Foreskin melanocyte (primary cell): ENCODE measurements at places on chromosomes 5 and 9.

DNA sequence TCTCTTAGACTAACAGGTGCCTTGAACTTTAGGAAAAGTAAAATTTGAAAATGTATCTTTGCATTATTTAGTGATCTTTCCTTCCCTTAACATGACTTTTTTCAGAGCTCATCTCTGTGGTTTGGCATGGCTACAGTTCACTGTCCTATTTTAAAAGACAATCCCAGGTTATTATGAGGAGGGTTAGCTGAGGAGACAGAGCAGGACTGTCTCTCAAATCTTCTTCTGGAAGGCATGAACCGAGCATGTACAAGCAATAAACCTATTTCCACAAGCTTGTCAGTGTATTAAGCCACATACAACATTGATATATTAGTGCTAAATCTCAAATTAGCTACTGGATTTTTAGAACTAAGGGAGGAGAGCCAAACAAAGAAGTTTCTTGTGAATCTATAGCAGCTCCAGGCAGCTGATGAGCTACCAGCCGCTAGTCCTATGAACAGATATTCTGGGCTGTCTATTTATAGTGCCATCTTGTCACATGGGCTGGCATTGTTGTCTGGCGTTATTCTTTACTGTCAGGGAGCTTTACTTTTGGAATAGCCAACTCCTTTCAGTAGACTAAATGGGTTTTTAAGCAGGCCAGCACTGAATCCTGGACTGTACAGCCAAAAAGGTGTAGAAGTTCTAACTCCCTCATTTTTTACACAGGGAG is 171.2 kb upstream of the ACTBL2 start:
- peak; percentile 92 for DNase-seq

DNA sequence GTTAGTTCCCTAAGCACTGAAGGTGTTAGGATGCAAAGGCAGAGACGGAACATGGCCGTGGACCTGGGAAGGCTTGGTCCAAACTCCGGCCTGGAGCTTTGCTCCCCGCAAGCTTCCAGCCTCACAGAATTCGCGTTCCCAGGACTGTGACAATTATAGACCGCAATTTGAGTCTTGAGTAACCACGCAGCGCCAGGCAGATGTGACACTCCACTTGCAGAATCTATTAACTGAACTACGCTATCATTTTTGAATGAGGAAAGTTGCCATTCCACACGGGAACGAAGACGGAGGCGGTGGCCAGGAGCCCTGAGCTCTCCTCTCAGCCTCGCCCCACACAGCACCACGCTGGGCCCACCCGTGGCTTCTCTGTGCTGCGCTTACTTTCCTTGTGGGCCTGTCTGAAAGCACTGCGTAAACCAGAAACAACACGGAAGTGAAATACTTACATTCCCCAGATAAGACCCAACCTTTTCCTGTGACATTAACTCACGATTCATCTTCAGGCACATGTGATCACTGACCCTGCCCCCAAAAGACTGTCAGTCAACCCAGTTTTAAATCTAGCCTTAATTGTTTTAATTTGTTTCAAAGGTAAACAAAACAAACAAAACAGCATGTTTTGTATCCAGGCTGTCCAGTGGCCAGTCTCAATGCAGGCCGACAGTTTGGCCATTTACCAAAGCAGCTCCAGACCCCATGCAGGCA is 16.1 kb upstream of the COL5A1 start:
- DNase-seq: no peak

- no peak for DNase-seq
Measured at GRCh38 chr5:102483736-102484135, 15.1 kb downstream of the SLCO6A1 start.

- DNase-seq: no peak
Measured at GRCh38 chr5:89230178-89230577, 347.2 kb upstream of the MEF2C start.

DNA sequence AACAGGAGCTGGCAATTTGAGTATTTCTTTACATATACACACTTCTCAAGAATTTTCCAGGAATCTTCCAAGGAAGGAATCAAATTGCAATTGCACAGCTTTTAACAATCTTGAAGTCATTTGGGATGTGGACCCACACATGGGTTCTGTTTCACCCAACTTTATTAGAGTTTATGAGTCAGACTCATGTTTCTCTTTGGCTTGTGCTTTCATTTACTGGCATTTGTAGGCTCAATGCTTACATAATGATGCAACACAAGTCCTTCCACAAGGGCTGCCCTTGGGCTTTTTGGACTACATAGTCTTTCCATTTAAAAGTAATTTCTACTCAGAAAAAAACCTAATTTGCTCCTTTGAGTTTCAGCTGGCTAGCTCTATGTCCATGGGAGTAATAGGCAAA is 4.6 kb upstream of the CDC37L1 start:
- peak; percentile 78 for DNase-seq

- DNase-seq: no peak
Measured at GRCh38 chr5:175655411-175655810, 2.5 kb upstream of the HRH2 start.

DNA sequence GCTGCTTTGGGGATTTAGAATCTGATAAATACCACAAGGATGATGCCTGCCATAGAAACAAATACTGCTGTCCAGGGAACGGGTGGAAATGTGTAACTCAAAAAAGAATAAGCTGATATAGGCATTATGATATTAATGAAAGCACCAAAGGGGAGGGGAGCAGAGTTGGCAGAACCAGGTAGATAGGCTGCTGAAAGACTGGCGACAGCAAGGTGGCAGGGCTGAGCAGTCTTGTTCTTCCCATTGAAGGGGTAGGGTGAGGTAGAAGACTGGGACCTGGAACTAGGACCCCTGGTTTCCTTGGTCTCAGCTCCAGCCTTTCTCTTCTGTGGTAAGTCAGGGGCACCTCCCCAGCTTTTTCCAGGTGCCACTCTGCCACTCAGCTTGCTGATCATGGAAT is 31.4 kb upstream of the TMOD1 start:
- no peak for DNase-seq

DNA sequence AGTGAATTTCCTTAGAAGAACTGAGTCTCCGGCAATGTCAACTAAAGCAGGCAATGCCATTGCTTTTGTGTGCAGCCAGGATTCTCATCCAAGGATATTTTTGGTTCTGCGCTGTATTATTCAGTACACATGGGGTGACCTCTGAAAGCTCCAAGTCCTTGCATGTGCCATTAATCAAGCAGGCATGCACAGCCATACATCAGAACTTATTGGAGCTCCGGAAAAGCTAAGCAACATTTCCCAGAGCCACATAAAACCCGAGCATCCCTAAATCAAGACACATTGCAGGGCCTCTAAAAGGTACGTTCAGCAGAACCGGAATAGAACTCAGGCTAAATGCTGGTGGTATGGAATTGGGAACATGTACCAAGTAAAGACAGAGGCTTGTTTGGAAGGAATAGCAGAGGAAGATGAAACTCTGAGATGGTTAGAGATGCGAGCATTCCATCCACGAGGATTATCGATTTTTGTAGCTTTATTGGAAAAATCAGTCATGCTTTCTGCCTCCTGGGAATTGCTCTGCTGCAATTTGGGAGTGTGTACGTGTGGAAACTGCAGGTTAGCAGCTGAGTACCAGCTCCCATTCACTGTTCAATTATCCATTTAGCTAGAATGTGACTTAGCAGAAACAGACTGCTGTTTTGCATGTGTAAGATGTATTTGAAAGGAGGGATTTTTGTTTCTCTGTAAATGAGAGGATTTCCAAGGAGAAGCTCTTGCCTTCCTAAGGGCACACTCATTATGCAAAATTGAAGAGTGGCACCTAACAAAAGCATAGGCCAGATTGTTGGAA is 143.7 kb upstream of the WWC1 start:
- DNase-seq: no peak

DNA sequence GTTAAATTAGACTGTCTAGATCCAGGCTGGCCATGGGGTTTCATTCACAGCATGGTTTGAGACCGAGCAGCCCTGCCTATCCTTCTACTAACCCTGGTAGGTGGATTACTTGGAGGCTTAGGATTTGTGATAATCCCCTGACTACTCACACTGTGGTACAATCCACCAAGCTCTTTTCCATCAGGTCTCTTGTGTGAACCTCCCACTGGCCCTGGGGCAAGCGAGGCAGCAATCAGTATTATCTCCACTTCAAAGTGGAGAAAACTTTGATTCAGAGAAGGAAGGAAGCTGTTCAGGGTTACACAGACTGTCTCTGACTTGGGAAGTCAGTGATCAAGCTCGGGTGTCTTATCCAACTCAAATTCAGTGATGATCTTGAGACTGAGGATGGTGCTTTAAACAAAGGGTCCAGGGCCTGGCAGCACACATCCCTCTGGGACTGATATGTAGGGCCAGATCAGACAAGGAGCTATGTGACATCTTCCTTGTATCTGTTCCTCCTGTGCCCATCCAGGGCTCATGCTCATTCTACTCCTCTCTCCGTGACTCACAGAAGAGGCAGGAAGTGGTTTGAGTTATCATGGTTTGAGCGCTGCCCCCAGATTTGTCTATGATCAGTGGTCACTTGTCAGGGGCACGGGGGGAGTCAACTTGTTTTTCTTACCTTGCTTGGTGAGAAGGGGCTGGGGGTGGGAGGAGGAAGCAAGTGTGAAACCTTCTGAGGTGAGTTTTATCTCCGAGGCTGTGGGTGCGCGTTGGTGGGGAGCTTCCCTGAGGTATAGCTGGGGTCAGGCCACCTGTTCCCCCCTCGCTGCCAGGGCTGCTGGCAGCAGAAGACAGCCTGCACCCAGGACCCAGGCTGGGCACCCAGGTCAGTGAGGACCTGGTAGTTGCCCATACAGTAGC is 48.6 kb downstream of the RGS3 start:
- no peak for DNase-seq

DNA sequence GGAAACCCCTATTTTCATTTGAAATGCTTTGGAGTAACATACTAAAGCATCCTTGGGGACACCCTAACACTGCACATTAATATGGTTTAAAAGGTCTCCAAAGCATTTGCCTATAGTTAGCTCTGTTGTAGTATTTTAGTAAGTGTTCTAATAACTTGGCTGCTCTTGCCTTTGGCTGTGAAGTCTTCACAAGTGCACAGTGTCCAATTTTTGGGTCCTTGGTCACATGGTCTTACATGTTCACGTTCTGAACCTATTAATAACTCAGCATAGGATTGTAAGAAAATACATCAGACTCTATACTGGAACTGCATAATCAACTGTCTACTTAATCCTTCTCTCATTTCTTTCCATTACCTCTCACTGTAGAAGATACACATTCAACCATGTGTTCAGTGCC is 17.4 kb downstream of the ADAMTS19 start:
- no peak for DNase-seq

DNA sequence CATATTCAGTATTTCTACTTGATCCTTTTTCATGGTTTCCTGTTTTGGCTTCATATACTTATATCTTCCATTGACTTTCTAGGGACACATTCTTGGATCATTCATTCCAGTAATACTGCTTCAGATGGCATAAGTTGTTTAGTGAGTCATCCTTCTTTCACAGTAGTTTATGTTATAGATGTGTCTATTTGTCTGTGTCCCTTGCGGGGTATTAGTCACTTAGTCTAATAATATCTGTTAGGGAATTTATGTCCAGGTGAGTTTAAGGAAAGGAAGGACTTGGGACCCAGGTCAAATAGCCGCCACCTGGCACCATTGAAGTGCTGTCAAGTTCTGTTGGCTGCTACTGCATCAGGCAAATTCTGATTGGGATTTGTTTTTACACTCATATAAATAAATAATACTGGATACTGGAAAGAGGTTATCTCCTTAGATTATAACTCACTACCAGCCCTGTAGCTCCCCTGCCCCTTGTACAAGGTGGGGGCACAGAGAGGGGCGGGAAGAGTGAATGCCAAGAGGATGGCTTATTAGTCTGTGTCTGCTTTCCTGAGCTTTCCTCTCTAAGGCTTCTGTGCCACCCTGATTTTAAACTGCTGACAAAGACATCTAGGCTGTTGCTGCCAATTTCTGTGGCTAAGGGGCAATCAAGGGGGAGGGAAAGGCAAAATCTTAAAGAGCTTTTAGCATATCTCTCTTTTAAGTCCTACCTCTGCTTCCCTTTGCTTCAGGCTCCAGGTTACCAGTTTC is 64.9 kb downstream of the CDC42SE2 start:
- DNase-seq: no peak

DNA sequence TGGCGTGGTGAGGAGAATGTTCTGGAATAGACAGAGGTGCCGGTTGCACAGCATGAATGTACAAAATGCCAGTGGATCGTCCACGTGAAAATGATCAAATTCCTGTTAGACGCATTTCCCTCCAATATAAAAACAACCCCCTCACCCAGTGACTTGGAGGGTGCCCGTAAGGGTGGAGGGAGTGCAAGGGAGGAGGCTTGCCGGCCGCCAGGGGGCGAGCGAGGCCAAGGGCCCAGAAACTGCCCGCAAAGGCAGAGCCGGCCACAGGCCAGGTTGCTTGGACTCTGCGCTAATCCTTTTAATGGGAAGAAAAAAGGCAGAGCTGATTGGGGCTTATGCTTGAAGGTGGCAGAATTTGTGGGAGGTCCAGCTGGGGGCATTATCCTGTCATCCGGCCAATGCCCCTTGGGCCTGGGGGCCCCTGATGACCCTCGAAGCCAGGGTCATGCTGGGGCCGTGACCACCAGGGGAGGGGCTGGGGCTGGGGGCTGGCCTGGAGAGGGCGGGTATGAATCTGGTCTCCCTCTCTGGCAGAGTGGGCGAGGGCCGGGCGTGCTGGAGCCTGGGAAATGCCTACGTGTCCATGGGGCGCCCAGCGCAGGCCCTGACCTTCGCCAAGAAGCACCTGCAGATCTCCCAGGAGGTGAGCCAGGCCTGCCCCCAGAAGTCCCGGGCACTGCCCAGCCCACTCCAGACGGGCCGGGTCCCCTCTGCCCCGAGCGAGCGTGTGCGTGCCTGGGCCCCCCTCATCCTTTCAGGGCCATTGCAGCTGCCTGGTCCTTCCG is 12.0 kb downstream of the GPSM1 start:
- peak; percentile 49 for DNase-seq

DNA sequence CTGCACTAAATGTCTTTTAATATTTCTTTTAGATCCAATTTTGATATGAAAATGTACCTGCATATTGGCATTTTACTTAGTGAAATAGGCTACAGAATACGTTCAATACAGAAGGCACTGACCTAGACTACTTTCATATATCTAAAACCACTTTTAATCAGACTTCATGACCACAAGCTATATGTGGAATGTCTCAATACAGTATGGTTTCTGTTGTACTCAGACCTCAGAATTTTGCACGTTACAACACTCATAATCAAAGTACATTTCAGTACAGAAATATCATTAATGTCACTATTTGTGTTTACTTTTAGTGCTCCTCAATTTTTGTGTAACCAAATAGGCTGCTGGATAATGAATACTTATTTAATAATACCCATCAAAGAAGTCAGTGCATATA is 74.8 kb downstream of the MEF2C start:
- no peak for DNase-seq

DNA sequence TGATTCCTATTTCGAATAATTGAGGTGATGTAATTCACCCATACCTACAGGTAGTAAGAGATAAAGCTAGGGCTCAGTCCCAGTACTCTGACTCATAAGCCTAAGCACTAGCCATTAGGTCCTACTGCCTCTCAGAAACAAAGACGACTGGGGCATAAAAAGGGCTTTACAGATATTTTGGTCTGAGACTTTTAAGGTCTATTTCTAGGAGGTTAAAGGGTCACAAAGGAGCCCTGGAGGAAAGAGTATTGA is 69.8 kb downstream of the SGCD start:
- no peak for DNase-seq
